Fibroblast of the aortic adventitia (primary cell): ENCODE measurements at places on chromosomes 3 and 15.

DNA sequence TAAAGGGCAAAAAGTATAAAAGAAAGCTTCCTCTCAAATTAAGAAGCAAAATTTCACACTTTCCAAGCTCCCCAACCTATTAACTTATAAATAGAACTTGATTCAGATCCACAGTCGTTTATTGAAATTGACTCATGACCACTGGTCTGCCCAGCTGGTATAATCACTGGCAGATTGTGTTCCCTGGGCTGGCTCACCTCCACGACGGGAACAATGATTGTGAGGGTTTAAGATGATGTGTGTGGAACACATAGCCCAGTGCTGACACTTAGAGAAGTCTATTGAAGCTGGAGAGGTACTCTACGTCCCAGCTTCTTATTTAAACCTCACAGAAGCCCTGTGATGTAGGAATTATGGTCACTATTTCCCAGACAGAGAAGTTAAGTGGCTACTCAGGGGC lies 90.4 kb downstream of the MB21D2 start:
- DNase-seq: no peak

GRCh38 chr3:42035816-42036482 lies 55.2 kb upstream of the TRAK1 start:
- DNase-seq: no peak

GRCh38 chr3:70771426-70772147 lies 459.1 kb upstream of the MDFIC2 start:
- DNase-seq: peak; percentile 41

GRCh38 chr3:125024817-125025216 lies 31.0 kb downstream of the HEG1 start:
- DNase-seq: peak; percentile 59

GRCh38 chr3:141505166-141505565 lies 18.3 kb downstream of the RASA2 start:
- DNase-seq: no peak

DNA sequence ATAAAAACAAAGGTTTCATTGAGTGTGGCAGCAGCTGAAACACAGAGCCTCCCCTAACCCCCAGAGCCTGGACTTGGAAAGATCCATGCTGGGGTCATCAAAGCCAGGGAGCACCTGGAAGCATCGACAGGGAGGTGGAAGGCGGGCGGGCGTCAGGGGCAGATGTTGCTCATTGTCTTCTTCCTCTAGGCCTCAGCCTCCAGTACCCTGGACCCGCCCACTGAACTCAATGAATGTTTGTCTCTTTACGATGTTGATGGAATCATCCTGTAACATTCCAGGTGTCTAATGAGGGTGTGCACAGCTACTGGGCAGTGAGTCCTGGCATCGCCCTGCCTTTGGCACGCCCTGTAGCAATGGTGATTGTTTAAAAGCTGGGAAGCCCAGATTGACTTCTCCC lies 9.8 kb downstream of the GP5 start:
- no peak for DNase-seq

DNA sequence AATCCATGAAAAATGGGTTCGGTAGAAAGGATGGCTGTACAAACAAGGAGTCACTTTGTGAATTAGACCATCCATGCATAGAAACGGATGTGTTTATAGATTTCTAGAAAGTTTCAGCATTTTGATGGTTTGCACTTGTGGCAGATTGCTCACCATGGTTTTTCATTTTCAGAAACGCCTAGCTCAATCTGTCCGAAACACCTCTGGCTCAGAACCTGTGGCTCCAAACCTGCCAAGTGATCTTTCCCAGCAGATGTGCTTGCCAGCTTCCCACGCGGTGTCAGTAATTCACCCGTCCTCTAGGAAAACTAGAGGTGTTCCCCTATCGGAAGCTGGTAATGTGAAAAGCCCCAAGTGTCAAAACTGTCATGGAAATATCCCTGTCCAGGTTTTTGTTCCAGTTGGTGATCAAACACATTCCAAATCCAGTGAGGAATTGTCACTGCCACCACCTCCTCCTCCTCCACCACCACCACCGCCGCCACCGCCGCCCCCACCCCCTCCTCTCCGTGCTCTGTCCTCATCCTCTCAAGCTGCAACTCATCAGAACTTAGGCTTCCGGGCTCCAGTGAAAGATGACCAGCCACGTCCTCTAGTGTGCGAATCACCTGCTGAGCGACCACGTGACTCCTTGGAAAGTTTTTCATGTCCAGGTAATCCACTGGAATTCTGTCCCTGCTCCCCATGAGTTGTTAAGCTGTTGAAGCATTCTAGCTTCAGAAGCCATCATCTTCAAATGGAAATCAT lies 21.2 kb downstream of the WHAMM start:
- DNase-seq: no peak

DNA sequence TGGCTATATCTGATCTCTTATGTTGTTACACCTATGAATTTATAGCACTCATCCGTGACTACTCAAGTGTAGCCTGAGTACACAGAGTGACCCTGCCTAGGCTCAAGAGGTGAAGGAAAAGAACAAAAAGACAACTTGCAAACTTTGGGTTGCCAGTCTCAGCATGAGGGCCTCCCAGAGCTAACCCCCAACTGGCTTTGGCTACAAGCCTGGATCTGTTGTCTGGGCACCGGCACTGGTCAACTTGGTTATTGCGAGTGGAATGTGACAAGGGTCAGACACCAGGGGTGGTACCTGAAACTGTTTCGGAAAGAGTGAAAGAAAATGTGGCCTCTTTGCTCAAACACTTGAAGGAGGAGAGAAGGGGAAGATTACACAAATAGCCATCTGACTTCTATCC lies 49.5 kb upstream of the BCL6 start:
- no peak for DNase-seq
